ENCODE measurements at places on chromosomes 1 and 21.

GRCh38 chr1:209349363-209350308 lies 233.9 kb upstream of the CAMK1G start:
- peak; percentile 53 for DNase-seq

- no peak for DNase-seq
These were observed 22.7 kb downstream of the CRYAA start for GRCh38 chr21:43191521-43191920.

DNA sequence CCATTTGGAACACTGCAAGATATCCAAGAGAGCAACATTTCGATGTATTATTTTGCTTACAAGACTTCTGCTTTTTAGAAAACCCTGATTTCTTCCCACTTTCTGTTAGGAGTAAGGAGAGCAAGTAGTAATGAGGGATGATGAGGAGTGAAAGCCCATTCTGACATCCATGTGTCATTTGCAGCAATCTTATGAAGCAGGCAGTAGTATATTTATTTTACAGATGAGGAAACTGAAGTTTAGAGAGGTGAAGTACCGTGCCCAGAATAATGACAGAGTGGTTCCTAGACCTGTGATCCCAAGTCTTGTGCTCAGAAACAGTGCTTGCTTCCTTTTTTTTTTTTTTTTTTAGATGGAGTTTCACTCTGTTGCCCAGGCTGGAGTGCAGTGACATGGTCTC lies 7.1 kb upstream of the ZSCAN20 start:
- no peak for DNase-seq

- DNase-seq = no peak
These were observed 65.3 kb upstream of the CNN3 start for GRCh38 chr1:94992161-94992560.

GRCh38 chr1:235287208-235287882 lies 40.6 kb downstream of the ARID4B start:
- DNase-seq = no peak

DNA sequence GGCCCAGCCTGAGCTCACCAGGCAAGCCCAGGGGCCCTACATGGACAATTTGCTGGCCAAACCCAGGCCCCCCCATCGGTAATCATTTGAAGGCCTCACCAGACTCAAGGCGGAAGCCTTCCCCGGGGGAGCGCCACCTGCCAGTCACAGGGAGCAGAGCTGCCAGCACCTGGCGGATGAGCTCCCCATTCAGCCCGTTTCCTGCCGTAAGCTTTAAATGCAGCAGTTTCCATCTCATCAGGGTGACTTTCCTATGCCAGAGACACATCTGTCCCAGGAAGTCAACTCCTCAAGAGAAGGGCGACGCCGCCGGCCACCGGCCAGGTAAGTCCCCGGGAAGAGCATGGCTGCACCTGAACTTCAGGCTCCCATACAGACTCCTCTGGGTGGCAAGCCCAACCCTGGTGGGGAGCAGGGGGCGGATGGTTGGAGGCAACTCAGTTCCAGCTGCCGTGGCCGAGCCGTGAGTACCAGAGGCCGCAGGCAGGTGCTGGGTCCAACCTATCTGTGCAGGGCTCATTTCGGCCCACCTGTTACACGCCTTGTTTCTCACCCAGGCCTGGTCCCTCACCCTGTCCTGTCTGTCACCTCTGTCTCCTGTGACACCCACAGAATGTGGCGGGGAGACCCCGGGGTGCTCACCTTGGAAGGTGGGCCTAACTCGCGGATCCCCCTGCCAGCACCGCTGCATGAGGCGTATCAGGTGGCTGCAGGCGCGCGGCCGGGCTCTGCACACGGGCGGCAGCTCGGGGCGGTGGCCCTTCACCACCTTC lies 20.7 kb downstream of the RIPK4 start:
- no peak for DNase-seq

DNA sequence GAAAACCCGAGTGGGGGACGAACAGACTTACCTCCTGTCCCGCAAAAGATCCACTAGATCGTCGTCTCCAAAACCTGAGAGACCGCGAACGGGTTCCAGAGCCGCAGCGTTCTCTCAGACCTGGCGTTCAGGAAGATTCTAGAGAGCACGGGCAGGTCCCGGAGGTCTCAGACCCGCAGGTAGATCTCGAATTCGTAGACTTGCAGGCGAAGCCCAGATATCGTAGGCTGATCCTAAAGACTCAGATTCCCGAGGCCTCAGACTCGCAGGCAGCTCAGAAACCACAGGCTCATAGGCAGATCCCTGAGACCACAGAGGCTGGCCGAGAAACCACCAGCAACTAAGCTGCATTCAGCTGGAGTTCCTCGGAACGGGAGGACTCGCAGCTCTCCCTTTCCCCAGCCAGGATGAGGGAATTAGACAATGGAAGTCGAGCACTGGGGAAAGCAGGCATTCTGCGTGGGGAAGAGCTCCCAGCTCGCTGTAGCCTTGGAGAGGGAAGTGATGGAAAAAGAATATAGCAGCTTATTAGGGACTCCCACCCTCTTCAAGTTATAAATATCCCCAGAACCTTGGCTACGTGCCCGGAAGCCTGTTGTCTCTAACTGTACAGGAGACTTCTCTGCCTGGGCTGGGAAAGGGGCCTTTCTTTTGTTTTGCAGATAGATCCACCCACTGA lies at the start of gene ZNF436:
ZNF436 (minus strand) TSS at position 502 of the 679 bp plus-strand sequence. CDS start 1,831 bp downstream, outside the sequence.
- DNase-seq = peak; percentile 63

GRCh38 chr1:18803151-18803791 lies 56.2 kb downstream of the TAS1R2 start:
- no peak for DNase-seq

DNA sequence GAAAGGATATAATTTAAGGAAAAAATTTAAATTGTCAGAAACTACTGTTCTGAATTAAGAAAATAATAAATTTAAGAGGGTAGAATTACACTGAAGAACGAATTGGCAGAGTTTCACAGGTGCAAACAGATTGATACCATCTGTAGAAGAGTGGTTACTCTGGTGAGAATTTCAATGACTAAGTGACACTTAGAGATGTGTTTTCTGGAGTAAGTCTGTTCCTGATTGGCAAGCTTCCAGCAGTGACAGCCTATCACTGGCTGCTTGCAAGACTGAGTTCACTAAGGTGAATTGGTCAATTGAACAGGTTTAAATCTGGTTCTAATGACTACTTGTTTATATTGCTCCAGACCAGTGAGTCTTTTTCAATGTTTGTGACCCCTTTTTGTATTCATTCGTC lies 838.2 kb upstream of the RGS18 start:
- peak; percentile 50 for DNase-seq

DNA sequence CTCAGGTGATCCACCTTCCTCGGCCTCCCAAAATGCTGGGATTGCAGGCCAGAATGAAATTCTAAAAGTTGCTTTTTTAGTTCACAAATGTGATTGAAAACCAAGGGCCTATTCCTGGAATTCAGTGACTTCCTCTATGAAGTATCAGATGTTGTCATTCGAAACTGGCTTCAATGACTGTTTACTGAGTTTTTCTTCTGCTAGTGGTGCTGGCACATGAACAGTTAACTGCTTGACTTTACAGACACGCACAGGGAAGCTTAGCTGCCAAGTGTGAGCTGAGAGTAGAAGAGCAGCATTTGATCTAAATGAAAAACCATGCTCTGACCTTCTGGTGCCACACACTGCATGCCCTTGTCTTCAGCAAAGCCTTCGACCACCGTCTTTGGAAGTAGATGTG lies 32.8 kb upstream of the AJAP1 start:
- DNase-seq = no peak

Data from renal cortical epithelial cell (primary cell).